Activated naive CD4-positive, alpha-beta T cell treated with anti-CD3 and anti-CD28 coated beads for 36 hours (primary cell): ENCODE measurements at places on chromosomes 16 and 17.

DNA sequence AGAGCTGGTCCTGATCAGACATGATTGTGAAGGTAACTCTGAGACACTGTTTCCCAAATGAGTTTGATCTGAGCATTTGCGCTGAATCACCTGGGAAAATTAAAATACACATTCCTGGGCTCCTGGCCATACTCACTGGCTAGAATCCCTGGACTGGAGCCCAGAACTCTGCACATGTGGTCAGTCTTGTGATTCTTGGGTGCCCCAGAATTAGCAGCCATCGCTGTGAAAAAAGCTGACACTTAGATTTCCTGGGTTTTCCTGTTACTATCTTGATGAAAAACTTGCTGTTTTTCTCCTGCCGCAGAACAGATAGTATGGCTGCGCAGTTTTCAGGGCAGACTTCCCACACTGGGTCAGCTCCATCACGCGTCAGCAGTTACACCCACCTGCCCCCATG, 24.6 kb downstream of the NECAB2 start:
- DNase-seq, result no peak

GRCh38 chr17:76382803-76383545, 1.4 kb upstream of the SPHK1 start:
- peak; percentile 78 for DNase-seq

- DNase-seq, result no peak
These were observed 3.0 kb downstream of the NGFR start for GRCh38 chr17:49498029-49498615.

DNA sequence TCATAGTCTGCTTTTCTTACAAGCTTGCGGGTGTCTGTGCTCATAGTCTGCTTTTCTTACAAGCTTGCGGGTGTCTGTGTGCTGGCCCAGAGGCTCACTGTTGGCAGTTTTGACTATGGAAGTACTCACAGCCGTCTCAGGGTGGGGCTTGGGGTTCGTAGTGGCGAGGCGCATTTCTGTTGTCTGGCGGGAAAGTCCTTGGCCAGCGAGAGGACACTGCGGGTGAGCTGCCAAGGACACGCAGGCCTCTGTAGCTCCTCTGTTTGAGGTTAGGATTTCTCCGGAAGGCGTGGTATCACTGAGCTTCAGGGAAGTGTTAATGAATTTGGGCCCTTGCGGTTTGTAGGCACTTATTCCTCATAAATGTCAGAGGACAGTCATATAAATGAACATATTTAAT, 13.5 kb downstream of the TBCD start:
- no peak for DNase-seq

- DNase-seq, result no peak
These were observed at the start of gene PYY for GRCh38 chr17:43953746-43954145. PYY (minus strand) TSS chr17:43953940; CDS start chr17:43953483, 457 bp downstream.

GRCh38 chr17:42975265-42975664, 4.6 kb downstream of the PTGES3L start:
- no peak for DNase-seq

DNA sequence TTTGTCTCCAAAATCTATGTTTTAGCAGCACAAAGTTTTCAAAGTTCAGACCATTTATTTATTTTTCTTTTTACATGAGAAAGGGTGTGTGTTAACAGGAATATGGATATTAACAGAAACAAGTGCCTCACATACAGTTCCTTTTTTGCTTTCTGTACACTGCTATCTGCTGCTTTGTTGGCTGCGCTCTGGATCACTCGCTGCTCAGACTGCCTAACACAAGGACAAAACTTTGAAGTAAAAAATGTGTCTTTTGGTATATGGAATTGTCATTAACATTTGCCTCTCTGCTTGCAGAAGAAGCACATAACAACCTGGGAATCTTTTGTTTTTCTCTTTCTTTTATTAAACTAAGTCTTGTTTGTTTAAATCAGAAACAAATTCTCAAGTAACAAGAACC, 262.8 kb downstream of the ZFHX3 start:
- DNase-seq, result no peak

DNA sequence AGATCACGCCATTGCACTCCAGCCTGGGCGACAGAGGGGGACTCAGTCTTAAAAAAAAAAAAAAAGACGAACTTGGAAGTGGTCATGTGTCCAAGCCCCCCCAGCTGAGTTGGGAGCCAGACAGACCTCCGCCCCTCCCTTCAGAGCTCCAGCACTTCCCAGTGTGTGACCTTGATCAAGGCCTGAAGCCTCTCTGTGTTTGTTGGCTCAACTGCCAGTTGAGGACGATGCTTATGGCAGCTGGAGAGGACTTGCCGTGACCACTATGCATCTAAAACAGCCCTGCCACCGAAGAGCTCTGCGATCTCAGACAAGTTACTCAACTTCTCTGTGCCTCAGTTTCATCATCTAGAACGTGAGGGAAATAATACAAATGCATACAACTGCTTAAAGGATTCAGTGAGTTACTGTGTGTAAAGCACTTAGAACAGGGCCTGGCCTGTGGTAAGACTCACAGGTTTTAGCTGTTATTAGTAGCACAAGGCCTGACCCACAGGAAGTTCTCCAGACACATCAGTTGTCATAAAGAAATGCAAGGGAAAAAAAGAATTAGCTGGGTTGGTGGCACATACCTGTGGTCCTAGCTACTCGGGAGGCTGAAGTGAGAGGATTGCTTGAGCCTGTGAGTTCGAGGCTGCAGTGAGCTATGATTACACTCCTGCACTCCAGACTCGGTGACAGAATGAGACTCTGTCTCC, 7.0 kb upstream of the IL27 start:
- DNase-seq, result no peak

DNA sequence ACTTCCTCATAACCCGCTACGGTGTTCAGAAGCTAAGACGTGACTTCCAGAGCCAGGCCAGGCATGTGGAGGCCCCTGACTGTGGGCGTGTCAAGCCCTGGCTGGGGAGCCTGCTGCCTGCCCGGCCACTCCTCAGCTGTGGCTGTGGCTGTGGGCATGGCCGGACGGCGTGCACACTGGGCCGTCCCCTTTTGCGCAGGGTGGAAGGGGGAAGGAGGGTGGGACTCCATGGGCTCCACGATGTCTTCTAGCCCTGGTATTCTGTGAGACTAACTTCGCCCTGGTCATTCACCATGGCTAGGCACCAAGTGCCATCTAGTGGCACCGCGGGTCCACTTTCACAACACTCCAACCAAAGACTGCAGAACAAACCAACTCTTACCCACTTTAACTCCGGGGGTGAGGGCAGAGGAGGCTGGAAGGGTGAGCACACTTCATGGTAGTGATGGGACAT, 67.9 kb downstream of the N4BP1 start:
- DNase-seq, result peak; percentile 38

DNA sequence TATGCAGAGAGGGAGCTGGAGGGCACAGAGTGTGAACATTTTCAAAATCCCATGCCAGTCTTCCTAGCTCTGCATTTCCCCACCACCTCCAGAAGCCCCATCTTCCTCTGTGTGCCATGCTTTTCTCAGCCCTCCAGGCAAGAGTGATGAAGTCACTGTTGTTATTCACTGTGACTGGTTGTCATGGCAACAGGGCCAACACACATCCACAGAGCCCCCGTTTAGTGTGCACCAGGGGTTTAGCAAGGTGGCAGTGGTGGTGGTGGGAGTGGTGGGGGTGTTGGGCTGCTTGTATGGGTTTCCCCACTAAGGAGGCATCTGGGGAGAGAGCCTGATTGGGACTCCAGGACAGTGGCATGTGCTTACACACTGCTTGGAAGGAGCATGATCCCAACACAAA, 309.9 kb upstream of the ASIC2 start:
- DNase-seq, result no peak

DNA sequence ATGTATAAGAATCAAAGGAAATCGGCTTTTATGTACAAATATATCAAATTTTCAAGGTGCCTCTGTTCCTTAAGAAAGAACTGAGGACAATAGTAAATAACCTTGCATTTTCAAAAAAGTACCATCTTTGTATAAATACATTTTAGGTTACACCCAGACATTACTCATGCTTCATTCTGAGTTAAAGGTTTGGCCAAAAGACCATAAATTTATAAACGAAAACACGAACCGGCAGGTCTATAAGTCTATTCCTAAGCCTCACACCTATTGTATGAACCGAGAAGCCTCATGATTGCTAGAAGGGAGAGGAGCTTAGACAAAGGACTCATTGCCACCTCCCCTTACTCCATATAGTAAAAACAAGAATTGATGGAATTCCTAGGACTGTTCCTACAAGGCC, 94.6 kb upstream of the PSMD7 start:
- DNase-seq, result no peak

DNA sequence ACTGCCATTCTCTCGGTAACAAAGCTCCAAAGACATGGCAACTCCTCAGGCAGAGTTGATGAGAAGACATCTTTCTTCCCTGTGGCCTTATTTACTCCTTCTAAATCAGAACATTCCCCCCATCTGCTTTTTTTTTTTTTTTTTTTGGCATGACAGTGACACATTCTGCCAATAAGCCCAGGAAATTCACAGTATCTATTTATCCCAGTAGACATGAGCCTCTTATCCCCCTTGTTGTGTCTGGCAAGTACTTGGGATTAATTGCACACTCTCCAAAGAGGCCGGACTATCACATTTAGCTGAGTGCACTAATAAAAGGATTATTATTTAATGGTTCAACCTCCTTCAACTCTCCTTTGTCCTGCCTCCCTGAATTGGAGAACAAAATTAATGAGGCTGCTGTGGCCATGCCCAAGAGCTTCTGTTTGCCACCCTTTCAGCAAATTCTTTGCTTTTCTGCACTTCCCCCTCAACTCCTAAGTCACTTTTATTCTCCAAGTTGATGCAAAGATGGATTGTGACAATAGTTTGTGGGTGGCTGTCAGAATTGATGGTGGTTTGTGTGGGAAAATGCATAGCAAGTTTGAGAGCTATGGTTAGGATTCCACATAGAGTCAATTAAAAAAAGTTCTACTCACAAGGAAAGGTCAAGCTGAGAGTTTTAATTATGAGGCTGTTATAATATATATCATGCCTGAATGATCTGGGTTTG, 47.2 kb downstream of the GPR139 start:
- no peak for DNase-seq

GRCh38 chr16:3638916-3639644, 15.4 kb upstream of the DNASE1 start:
- no peak for DNase-seq

DNA sequence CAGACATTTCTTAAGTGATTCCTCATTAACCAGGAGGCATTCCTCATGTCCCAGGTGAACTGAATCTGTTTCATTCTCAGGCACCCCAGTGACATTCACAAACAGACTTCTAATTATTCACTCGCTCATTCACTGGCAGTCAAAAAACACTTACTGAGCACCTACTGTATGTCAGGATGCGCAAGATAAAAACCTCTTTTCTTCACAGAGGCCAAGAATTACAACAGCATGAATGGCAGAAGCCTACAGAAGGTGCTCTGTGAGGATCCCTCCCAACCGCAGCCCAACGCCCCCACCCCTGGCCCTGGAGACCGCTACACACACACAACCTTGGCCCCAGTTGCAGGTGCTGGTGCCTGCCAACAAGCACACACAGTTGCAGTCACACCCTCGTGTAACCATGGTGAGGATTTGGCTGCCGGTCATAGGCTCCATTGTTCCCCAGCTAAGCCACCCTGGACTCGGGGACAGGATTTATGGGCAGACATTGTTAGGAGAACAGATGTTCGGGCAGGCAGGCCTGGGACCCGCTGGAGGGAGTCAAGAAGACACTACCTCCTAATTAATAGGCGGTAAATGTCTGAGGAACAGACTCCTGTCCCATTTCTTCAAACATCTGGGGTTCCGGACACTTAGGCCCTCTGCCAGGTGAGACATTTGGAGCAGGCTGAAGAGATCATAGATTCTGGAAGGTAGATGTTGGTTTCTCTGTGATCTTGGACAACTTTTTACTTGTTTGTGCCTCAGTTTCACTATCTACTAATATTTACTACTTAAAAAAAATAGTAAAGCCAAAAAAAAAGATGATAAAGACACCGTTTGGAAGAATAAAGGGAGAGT, 43.2 kb downstream of the CUEDC1 start:
- no peak for DNase-seq

DNA sequence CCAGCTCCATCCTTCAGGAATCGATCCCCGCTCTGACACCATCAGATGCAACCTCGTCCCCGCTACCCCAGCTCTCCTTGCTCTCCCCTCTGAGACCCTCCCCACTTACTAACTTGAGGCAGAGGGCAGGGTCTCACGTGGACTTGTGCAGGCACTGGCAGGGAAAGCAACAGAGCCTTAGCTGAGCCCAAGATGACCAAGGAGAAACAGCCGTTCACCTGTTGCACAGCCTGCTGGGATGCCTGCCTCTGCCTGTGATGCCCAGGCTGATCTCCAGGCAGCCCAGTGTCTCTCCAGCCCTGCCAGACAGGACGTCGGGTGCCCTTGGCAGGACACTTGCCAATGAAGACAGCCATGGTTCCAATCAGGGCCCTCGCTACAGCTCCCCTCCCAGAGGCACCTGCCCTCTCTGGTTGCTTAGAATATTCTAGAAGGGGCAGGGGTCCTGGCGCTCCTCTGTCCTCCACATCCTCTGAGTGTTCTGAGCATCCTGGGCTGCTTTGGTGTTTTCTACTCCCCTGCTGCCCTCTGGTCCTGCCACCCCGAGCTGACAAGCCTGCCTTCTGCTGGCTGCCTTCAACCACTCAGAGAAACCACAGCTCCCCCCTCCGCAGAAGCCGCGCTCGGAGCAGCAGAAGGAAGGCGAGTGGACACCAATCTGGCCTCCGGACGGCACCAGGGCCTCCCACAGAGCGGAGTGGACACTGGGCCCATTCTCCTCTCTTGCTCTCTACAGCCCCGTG, 6.7 kb downstream of the CEP295NL start:
- no peak for DNase-seq

- peak; percentile 48 for DNase-seq
These were observed 65.2 kb upstream of the TOB1 start for GRCh38 chr17:50931144-50931908.

DNA sequence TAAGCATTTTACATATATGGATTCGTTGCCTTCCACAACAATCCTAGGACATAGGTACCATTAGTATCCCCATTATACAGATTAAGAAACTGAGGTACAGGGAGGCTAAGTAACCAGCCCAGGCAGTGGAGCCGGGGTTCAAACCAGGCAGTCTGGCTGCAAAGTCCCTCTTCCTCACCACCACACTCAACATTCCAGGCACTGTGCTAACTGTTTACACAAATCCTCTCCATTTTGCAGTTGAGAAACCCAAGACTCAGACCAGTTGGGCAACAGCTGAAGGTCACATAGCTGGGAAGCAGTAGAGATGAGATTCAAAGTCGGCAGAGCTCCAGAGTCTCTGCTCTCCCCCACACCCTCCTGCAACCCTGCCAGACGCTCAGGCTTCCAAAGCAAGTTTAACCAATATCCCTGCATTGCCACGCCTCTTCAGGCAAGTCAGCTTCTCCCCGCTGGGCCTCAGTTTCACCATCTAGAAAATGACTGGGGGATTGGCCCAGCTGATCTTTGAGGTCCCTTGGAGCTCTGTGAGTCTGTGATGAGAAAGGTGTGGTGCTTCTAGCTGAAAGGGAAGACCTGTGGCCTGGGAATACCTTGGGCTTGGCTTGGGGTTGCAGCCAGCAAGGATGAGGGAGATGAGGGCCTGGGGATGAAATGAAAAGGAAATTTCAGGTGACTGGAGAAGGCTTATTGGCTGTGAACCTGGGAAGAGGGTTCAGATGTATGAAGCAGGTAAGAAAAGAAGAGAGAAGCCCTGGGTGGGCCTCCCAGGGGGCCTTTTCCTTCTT, 14.0 kb downstream of the CCR7 start:
- DNase-seq, result peak; percentile 4
